ENCODE measurements at places on chromosomes 2 and 18.

- no peak for DNase-seq
Observed at GRCh38 chr2:172986040-172986439, 89.6 kb upstream of the MAP3K20 start.

GRCh38 chr2:27307545-27308358 is 493 bp downstream of the UCN start:
- no peak for DNase-seq

DNA sequence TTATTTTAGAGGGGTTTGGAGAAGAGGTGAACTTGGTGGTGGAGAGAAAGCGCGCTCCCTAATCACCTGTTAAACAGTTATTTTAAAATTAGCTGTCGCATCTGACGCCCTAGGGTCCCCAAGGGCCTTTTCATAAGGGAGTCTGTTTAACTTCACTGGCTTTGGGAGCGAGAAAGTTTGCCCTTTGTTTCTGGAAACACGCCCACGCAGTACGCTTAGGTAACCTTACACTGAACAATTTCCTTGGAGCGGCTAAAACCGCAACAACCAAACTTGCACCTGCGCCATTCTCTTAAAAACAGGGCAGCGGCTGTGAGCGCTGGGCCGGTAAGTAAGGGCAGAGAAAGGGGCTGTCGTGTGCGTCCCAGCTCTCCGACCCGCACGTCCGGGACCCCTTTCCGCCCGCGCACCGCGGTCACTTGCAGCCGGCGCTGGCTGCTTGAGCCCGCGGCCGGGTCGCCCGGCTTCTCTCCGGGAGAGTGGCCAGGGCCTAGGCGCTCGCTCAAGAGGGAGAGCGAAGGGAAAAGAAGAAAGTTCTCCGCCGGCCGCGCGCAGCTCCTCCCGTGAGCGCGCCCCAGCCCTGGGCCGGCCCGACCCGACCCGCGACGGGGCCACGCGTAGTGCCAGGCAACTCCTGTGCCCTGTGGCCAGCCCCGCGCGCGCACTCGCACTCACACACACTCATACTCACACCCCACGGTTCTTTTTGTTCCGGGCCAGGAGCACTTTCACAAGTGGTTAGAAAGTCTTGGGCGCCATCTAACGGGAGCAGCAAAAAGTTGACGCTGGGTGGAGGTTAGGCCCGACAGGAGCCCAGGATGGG is 19.2 kb downstream of the POU3F3 start:
- DNase-seq = peak; percentile 57

DNA sequence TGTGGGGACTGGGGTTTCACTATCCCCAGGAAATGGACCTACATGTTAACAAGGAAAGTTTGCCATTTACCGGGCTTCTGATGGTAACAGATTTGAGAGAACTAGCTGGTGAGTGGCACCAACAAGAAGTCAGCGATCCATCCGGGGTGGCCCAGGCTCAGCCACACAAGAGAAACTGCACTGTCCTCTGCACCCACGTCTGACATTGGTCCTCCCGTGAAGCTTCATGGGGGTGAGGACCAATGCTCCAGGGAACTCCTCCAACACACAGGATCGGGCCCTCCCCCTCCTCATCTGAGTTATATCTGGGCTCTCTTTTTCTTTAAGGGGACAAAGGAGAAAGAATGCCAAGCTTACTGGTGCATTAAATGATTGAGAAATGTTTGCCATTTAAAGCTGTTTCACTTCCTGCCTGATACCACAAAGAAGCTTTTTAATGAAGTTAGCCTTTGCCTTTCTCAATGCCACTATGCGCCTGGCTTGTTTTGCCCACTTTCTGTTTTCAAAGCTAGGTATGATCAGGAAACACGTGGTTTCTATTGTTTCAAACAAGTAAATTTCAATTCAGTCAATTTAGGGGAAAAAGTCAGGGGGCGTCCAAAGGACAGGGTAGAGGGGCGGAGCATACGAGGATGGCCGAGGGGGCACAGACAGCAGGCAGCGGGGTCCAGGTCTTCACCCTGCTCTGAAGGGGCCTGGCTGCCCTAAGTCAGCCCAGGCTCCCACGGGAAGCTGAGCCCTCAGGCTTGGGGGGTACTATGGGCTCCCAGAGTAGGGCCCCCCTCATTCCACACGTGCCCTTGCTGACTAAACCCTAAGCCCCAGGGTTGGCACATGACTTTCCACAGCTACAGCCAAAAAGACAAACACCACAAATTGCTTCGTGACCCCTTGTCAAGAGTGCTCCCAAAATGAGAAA is 204.0 kb upstream of the ID2 start:
- DNase-seq = no peak

DNA sequence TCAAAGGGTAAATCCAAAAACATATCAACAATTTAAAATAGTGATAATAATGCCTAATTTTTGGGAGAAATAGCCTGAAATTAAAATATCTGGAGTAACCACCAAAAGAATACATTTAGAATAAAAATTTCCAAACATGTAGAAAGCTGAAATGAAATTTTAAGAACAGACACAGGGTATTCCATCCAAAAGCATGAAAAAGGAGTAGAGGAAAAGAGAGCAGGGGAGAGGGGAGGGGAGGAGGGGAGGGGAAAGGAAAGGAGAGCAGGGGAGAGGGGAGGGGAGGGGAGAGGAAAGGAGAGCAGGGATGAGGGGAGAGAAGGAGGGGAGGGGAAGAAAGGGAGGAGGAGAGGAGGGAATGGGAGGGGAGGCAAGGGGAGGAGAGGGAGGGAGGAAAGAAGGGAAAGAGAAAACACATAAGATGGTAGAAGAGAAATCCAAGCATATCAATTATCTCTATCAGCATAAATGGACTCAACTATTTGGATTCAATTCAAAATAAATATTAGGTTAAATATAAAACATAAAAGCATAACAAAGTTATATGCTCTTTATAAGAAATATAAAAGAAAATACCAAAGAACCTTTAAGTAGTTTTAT is 141.1 kb downstream of the ZNF385B start:
- no peak for DNase-seq

- no peak for DNase-seq
Observed at GRCh38 chr2:66897691-66898150, 462.8 kb downstream of the MEIS1 start.

- no peak for DNase-seq
Observed at GRCh38 chr2:120879431-120880295, 144.0 kb downstream of the GLI2 start.

GRCh38 chr2:71492112-71492511 is 38.8 kb downstream of the DYSF start:
- DNase-seq = no peak

- DNase-seq = no peak
Observed at GRCh38 chr18:56086176-56086575, 498.2 kb upstream of the TCF4 start.

- no peak for DNase-seq
Observed at GRCh38 chr2:148614322-148615049, 30.1 kb upstream of the EPC2 start.

DNA sequence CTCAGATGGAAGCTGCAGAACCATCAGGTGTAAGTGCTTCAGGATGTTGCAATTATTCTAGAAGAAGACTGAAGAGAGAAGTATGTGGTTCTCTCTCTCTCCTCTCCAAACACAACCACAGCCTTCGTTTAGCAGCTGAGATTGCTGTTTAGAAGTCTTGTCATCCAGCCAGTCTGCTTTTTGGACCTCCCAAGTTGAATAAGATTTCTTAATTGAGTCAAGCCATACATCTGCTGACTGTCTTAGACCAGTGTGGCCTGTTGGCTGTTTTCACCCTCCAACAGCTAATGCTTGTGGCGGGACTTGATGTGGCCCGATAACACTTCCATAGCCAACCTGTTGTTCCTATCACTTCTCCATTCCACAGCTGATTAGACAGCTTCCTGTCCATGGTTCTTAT is 91.3 kb upstream of the TMEM17 start:
- no peak for DNase-seq

GRCh38 chr18:37362158-37362890 is 203.3 kb downstream of the CELF4 start:
- DNase-seq = no peak

GRCh38 chr2:126720638-126721037 is 64.7 kb downstream of the GYPC start:
- no peak for DNase-seq

DNA sequence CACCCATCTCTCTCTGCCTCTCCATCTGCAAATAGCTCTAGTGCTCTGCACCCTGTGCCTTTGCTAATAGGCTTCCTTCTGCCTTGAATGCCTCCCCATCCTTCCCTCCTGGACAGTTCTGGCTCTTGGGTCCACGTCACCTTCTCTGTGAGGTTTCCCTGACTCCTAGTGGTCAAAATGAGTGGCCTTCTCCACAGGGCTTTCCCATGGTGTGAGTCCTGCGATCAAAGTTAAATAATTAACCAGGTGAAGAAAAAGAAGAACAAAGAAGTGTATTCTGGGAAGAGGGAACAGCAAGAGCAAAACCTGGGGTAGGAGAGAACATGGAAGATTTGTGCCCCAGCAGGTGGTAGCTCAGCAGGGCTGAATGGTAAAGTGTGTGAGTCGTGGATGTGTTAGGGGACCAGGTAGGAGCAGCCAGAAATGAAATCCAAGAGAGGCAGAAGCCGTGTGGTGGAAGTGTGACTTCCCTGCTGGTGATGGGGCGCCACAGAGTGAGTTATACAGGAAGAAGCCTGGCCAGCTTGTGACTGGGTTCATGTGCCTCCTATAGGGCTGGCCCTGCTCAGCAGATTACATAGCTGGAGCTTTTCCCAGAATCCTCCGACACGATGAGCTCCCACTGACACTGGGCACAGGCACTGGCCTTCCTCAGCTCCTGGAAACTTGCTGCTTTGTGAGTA is 93.8 kb upstream of the LDAH start:
- DNase-seq = no peak

DNA sequence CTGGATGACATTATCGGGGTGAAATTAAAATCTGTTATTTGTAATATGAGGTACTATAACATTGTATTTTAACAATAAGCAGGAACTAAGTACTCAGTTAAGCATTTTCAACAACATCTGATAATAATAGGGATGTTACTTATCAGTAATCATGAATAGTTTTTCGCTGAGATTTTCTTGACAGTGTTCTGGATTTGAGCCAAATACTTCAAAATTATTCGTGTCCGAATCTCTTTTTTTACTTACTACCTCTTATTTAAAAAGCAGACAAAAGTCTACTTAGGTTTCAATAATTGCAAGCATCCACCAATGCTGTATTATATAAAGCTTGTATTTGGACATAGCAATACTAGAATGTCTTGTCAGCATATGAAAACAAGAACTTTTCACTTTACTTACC is 6.4 kb upstream of the ANKRD12 start:
- DNase-seq = no peak

DNA sequence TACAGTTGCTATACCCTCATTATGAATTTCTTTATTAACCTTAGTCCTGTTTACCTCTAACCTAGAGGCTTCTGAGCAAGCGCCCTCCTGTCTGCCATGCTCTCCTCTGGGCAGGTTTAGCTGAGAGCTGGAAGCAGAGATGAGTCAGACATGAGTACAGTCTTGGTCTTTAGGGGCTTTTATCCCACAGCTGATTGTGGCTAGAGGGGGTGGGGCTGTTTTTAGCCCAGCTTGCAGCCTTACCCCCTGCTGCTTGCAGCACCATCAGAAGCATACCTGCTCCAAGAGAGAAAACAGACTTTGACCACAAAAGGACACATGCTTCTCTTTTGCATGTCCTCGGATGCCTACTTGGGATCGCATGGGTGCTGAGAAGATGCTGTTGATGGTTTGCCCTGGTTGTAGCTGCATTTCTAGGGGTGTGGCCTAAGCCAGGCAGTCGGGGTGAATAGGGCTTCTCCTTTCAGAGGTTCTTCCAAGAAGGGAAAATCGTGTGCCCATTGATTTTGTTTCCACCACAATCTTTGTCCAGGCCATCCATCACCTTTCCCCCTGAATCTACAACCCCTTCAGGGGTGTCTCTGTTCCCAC is 115.0 kb upstream of the LGALSL start:
- DNase-seq = no peak

GRCh38 chr18:10851824-10852319 is 297.5 kb downstream of the PIEZO2 start:
- DNase-seq = no peak

GRCh38 chr2:166451468-166451867 is 42.6 kb downstream of the SCN7A start:
- DNase-seq = no peak

- DNase-seq = no peak
Observed at GRCh38 chr2:154231021-154231420, 359.3 kb downstream of the GALNT13 start.

DNA sequence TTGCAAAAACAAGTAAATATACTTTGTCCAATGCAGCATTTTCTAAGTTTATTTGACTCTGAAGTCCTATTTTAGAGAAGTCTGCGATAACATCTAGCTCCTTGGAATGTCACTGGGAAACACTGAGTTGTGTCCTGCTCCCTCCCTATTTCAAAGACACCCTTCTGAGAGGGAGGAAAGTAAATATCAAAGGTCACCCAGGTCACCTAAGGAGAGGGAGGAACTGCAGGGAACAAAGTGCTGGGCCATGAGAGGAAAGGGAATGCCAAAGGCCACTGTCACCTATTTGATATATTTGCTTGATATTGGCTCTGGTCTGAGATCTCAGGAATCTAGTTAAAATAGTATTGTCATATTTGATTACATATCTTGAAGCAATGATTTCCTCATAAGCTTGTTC is 201.3 kb downstream of the GCA start:
- DNase-seq = no peak

DNA sequence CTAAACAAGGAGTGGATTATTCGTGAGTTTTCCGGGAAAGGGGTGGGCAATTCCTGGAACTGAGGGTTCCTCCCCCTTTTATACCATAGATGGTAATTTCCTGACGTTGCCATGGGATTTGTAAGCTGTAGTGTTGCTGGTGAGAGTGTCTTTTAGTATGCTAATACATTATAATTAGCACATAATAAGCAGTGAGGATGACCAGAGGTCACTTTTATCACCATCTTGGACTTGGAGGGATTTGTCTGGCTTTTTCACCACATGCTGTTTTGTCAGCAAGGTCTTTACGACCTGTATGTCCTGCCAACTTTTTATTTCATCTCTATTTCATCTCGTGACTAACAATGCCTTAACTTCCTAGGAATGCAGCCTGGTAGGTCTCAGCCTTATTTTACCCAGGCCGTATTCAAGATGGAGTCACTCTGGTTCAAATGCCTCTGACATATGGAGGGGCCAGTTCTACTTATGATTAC is 124.8 kb upstream of the B3GNT2 start:
- DNase-seq = no peak

DNA sequence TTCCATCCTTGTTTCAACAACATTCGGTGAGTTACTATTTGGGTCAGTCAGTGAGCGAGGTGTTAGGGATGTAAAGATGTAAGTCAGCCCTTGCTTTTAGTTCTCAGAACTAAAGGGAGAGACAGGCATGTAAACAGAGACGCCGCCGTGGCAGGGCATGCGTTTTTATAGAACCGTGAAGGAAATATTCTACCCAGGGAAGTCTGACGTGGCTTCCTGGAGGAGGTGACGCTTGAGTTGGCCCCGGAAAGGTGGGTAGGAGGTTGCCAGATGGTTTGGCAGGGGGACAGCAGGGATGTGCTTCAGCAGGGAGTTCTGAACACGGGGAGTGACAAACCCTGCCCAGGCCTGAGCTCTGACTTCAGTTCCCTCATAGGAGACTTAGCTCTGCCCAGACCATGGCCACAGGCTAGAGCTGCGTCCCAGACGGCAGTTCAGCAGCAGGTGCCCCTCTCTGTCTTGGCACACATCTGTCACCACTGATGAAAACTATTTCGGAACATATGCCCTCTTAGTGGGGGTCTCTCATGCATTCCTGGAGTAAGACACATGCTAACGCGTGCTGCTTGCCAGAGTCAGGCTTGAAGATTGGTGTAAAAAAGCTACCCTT is 23.4 kb upstream of the RPL31 start:
- DNase-seq = no peak

- DNase-seq = no peak
Observed at GRCh38 chr2:199092419-199092818, 365.3 kb downstream of the SATB2 start.

GRCh38 chr2:212414767-212415211 is 123.8 kb downstream of the ERBB4 start:
- DNase-seq = no peak

All from progenitor cell of endocrine pancreas (in vitro differentiated cells).